ENCODE measurements at places on chromosomes 2 and 18.

GRCh38 chr2:211174021-211174420 is 617.6 kb downstream of the CPS1 start:
- no peak for DNase-seq

- DNase-seq: no peak
Observed at GRCh38 chr2:62768615-62769014, 63.1 kb downstream of the EHBP1 start.

- DNase-seq: no peak
Observed at GRCh38 chr2:156309167-156309566, 23.4 kb downstream of the NR4A2 start.

- DNase-seq: no peak
Observed at GRCh38 chr18:44080054-44080453, 600.6 kb upstream of the SETBP1 start.

- DNase-seq: no peak
Observed at GRCh38 chr2:161570424-161571050, 53.7 kb upstream of the SLC4A10 start.

GRCh38 chr2:36356298-36356989 is 866 bp downstream of the CRIM1 start:
- DNase-seq: peak; percentile 49

DNA sequence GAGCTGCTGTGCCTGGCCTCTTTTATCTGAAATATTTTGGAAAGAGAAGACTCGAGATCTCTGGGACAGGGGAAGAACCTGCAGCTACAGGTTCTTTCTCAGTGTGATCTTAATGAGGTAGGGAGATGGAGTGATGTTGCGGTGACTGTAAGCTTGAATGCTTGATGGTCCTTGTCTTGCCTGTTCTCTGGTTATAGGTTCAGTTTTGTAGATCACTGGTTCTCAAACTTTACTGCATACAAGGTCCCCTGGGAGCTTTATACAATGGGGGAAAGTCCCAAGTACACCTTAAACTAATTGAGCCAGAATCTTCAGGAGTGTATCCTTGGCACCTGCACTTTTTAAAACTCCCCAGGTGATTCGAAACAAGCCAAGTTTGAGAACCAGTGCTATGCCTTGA is 136.7 kb upstream of the CXCR4 start:
- DNase-seq: no peak

GRCh38 chr2:133943108-133943507 is 310.8 kb upstream of the MGAT5 start:
- no peak for DNase-seq

DNA sequence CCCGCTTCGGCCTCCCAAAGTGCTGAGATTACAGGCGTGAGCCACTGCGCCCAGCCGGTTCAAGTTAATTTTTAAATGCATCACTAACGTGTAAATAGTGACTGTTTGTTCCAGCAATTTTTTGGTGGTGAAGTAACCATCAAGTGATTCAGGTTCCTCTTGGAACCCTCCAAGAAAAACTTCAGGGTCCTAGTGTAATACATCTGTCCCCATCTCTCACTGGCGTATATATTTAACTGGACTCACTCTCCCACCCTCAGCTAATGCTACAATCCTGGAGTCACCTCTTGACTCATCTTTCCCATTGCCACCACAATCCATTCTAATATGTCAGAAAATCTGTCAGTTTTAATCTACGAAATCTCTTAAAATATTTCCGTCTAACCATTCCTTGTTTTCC is 10.3 kb downstream of the SULT1C4 start:
- DNase-seq: no peak

- DNase-seq: no peak
Observed at GRCh38 chr2:14602309-14602708, 30.2 kb upstream of the LRATD1 start.

DNA sequence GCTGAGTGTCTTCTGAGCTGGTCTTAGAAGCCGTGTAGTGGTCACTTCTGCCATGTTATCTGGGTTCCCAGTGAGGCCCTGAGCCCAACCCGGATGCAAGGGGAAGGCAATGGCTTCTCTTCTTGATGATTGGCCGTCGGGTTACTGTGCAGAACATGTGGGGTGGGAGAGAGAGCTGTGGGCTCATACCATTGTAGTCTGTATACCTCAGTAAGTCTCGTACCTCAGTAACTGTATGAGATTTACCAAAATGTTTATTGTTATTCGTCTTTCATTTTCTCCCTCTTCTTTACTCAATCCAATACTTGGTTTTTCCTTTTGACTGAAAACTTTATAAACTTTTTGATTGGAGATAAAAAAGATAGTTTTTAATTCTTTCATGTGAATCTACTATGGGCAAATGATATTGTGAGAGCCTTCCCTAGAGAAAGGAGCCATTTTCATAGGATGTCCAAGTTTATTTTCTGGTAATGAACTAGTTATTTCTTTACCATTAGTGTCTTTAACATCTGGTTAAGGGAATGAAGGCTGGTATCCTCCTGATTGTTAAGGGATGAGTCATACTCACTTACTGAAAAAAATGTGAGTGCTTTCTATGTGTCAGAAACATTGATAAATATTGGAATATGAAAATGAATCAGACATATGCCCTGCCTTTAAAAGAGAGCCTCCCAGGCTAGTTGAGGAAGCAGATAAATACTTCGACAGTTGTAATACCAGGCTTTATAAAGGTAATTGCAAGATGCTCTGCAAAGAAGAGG is 129.9 kb downstream of the PRPF40A start:
- no peak for DNase-seq

GRCh38 chr2:189821953-189822748 is 37.9 kb downstream of the PMS1 start:
- DNase-seq: no peak

DNA sequence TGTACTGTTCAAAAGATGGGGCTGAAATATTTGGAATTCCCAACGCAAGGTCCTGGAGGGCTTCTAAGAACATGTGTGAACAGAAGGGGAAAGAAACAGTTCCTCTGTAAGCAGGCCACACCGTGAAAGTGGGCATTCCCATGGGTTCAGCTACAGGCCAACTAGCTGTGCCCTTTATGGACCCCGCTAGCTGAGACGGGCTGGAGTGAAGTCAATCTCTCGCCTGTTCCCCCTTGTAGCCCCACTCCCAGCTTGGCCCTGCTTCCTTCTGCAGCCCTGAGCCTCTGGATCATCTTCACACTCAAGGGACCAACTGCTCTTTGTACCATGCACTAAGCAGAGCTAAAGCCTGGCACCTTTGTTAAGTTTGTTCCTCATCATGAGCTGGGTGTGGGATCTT is 55.4 kb downstream of the POLR1A start:
- DNase-seq: no peak

- DNase-seq: no peak
Observed at GRCh38 chr2:219106251-219106650, 45.5 kb upstream of the IHH start.

- no peak for DNase-seq
Observed at GRCh38 chr2:191543708-191544107, 134.2 kb upstream of the NABP1 start.

- DNase-seq: no peak
Observed at GRCh38 chr18:79919089-79919488, 32.4 kb downstream of the SLC66A2 start.

DNA sequence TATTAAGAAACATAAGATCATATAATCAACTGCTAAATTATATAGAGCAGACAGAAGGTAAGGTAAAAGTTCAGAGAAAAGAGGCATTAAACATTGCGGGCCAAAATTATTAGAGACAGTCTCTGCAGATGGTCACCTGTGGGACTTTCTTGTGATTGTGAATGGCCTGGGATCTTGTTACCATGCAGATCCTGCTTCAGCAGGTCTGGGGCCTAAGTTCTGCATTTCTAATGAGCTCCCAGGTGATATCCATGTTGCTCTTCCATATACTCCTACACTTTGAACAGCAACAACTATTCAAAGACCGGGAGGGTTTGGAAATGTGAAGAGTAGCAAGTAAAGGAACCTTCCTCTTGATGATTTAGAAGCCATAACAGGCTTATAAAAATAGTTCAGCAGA is 8.5 kb upstream of the ETAA1 start:
- DNase-seq: no peak

- DNase-seq: no peak
Observed at GRCh38 chr2:234701421-234701820, 204.5 kb upstream of the ARL4C start.

GRCh38 chr2:8214036-8214615 is 467.7 kb upstream of the ID2 start:
- DNase-seq: no peak

DNA sequence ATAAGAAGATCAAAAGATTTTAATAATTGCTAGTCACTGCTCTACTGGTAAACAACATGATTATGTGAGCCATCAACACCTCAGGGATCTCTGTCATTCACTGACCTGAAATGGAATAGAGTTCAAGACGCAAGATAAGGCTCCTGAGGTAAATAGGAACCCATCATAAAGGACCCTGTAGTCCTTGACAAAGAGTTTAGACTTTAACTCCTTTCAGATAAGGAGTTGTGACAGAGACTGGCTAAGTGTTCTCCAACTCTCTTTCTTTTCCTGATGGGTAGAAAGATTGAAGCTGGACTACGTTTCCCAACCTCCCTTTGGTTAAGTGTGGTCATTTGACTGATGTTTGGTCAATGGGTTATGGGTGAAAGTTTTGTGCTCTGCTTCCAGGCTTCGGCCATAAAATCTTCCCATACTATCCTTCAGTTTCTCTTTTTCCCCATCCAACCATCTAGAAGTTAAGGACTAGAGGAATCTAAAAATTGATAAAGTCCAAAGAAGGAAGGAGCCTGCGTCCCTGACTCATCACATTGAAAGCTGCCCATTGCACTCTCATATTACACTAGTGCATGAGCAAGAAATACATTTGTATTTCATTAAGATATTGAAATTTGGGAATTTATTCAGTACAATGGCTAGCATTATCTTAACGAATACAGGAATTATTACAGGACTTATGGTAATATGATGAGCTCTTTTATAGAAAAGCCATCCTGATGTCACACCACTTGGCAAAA is 293.7 kb upstream of the ACVR2A start:
- DNase-seq: no peak

DNA sequence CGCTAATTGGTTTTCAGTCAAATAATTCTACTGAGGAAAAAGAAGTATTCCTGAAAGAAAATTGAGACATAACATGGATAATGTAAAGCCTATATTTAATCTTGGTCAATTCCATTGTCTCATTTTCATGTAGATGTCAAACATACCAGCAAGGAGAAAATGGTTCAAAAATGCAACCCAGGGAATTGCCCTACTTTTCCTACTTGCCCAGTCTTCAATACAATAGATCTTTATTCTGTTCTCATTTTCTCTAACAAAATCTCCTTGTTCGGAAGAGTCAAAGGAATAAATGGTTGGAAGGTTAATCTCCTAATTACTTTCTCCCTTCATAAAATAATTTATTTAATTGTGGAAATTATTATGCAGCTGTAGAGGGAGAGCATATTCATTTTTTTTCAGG is 896.1 kb downstream of the NRXN1 start:
- no peak for DNase-seq

GRCh38 chr2:1976728-1977416 is 232.6 kb upstream of the PXDN start:
- no peak for DNase-seq

DNA sequence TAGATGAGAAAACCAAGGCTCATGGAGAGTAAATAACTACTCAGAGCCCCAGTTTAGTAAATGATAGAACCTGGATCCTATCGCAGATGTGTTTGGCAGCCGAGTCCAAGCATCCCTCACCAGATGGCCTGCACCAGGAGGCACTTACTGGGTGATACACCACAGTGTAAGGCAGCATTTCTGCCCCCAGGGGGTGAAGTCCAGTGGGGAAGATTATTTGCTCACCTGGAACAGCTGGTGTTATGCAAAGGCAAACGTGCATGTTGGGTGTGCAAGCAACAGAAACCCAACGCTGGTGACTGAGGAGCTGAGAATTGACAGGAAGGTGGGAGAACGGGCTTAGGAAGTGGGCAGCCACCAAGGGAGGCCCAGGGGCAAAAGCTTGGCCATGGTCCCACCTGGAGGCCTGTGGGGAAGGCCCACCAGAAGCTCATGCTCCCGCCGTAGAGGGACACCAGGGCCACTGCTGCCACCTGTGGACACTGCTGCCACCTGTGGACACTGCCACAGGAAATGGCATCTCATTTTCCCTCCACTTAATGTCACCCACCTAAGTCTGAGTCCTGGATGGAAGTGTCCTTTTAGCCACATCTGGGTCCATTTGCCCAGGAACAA is 100.6 kb downstream of the TFCP2L1 start:
- DNase-seq: no peak

GRCh38 chr2:209424199-209424701 is 403 bp downstream of the MAP2 start:
- peak; percentile 5 for DNase-seq

DNA sequence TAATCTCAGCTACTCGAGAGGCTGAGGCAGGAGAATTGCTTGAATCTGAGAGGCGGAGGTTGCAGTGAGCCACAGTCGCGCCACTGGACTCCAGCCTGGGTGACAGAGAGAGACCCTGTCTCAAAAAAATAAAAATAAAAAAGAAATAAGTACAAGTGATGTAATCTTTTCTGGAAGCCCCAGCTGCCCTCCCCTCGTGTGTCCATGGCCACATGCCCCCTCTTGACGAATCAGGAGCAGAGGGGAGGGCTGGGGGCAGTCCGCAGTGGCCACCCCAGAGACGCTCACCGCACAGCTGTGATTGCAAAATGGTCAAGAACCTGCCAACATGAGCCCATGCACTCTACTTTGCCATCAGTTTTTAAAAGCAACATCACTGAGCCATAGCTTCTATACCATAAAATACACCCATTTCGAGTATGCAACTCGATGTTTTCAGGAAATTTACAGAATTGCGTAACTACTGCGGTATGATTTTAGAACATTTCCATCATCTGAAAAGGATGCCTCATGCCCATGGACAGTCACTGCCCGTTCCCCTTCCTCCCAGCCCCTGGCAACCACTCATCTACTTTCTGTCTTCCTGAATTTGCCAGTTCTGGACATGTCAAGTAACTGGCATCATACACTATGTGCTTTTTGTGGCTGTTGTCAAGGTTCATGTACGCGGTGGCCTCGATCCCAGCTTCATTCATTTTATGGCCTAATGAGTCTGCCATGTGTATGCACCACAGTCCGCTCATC is 88.1 kb downstream of the NDUFA10 start:
- DNase-seq: no peak

DNA sequence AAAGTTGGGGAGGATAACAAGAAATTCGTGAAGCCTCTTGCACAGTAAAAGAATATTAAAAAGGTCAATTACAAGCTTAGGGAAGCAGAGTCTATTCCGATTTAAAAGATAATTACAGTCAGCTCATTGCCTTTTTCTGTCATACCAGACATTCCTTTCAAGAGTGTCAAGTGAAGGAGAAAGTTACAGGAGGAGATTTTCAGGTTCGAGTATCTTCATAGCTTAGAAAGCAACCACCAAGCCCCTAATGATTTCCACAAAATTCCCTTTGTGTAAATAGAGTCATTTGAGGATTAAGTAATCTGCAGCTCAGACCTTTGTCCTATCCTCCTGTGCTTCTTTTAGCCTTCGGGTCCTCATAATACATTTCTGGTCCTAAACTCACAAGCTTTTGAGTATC is 414.9 kb downstream of the CDH2 start:
- DNase-seq: no peak
